ENCODE measurements at places on chromosomes 12 and 14. TPM values are rescaled to one million over a fixed set of nuclear protein-coding genes. Genes with fewer than 3 reads are reported as not detected.

DNA sequence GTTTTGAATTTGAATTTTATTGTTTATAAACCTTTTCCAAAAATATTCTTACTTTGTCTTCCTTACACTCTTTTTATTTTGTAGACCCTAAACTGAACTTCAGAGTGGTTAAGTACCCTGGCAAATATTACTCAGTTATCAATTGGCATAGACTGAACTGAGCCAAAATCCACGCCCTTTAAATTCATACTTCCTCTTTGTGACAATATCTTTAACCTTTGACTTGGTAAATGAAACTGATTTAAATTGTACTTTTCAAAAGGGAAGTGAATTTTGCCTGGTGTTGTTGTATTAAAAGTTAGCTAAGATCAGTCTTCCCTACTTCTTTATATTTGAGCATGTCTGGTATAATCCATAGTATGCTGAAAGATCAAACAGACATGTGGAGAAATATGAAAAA is 184.3 kb upstream of the USP15 start:
- no peak for DNase-seq

GRCh38 chr12:93102744-93103143 is 173.6 kb upstream of the EEA1 start:
- DNase-seq, result no peak

- DNase-seq, result no peak
Measured at GRCh38 chr12:97313471-97314190, 149.0 kb upstream of the RMST start.

- no peak for DNase-seq
Measured at GRCh38 chr12:117805865-117806264, 162.9 kb downstream of the KSR2 start.

- peak; percentile 95 for DNase-seq
Measured at GRCh38 chr14:105486974-105487448, 325 bp downstream of the CRIP1 start.

GRCh38 chr12:8590842-8591545 is 21.7 kb downstream of the AICDA start:
- no peak for DNase-seq

- DNase-seq, result no peak
Measured at GRCh38 chr14:86539361-86540070, 1009.6 kb downstream of the FLRT2 start.

DNA sequence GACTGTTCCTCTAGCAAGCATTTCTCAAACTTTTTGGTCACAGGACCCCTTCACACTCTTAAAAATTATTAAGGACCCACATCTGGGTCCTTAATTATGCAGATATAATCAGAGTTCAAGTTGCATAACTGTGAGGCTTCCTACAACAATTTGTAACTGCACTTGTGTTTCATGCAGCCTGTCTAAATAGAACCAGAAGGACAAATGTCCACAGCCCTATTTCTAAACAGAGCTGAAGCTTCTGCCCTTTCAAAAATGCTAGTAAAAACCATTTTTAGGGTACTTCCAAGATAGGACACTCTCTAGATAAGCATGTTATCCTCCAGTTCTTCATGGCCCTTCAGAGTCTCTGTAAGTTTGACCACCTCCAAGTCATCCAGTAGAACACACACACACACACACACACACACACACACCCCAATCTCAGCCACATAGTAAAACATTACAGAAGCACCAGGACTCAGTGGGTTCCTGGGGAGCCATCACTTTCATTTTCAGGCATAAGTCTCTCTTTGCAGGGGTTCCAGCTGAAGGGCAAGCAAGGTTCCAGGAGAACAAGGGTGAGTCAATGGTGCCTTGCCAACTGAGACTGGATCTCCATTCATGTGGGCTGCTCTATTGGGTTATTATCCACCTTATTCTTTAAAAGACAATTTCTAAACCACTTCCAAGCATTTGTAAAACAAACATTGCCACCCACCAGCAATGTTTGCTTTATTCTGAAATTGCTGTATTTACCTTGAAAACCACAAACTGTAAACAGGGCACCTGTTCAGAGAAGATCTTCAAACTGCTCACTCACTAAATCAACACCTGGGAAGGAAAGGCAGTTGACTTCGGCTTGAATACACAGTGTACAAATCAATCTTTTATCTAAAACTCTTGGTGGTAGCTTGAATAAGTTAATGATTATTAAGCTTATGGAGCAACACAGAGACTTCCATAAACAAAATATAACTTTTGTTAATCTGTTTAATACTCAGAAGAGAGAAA is 64.1 kb downstream of the ITPR2 start:
- no peak for DNase-seq

GRCh38 chr12:120496413-120497340 is 764 bp downstream of the DYNLL1 start:
- peak; percentile 87 for DNase-seq

DNA sequence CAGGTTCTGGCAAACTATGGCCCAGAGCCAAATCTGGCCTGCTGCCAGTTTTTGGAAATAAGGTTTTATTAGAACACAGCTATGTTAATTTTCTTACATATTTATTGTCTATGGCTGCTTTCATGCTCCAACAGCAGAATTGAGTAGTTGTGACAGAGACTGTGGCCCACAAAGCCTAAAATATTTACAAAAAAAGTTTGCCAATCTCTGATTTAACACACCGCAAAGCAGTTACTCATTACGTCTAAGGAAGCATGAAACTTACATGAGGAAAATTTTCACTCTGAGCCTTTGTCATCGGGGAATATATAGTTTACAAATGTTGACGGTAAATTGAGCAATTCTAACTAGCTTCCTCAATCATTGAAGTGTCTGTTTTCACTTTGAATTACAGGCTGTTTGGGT is 96.5 kb downstream of the UNC79 start:
- no peak for DNase-seq

DNA sequence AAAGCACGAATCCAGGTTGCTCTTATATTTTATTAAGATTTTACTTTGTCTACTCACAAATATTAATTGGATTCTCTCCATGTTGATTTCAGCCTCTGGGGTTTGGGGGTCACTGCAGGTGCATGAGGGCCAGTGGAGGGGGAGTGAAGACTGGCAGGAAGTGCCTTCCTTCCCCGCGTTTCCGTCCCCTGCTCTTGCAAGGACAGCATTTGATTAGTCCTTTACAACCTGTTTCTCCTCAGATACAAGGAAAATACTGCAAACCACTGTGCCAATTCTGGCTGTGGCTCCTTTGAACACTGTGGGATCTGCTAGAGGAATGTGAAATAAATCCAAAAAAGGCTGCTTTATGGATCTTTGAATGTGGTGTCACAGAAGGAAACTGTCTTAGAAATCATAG is 291.8 kb downstream of the ETNK1 start:
- no peak for DNase-seq

The CACNA1C gene
- 71.8 TPM for total RNA-seq

The MANSC4 gene
- total RNA-seq, result not detected

The PRPF40B gene
- 16.2 TPM for total RNA-seq

The CD163L1 gene
- 7.7 TPM for total RNA-seq

The PARP2 gene
- total RNA-seq, result 11.9 TPM
